Activated CD4-positive, CD25-positive, alpha-beta regulatory T cell (primary cell): ENCODE measurements at places on chromosomes 3 and 15.

DNA sequence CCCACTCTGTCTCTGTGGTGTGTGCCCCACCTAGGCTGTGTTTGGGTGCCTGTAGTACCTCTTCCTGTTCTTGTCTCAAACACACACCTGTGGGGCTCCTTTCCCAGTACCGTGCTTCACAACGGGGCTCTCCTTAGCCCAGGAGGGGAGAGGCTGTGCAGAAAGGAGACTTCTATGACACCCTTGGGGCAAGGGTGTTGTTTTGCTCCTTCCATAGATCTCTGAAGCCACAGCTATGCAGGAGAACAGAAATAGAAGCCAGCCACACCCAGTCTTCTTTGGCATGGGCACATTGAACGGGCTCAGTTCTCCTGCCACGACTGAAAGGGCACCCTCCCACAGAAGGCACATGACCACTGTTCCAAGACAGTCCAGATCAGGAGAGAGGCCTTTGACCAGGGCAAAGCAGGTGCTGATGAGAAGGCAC, 74.3 kb downstream of the LIPC start:
- no peak for DNase-seq

GRCh38 chr3:68135067-68135466, 480.7 kb upstream of the SUCLG2 start:
- DNase-seq, result no peak

DNA sequence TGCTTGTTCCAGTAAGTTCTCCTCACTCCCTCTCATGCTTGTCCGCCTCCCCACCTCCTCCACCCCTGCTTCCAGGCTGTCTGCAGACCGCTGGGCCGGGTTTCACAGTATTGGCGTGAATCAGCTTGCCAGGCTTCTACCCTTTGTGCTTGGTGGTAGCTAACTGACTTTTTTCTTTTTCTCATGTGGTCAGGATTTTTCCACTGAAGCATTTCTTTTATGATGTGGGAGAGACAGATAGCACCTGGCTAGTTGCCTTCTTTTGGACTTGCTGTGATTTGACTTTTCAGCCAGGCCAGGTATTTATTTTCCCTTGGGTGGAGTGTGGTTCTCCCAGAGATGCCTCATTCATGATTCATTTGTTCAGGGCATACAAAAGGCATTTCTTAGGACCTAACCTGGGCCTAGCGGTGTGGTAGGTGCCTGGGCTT, 60.6 kb downstream of the ST6GAL1 start:
- DNase-seq, result no peak

- no peak for DNase-seq
Measured at GRCh38 chr15:57245130-57245529, 131.2 kb upstream of the CGNL1 start.

DNA sequence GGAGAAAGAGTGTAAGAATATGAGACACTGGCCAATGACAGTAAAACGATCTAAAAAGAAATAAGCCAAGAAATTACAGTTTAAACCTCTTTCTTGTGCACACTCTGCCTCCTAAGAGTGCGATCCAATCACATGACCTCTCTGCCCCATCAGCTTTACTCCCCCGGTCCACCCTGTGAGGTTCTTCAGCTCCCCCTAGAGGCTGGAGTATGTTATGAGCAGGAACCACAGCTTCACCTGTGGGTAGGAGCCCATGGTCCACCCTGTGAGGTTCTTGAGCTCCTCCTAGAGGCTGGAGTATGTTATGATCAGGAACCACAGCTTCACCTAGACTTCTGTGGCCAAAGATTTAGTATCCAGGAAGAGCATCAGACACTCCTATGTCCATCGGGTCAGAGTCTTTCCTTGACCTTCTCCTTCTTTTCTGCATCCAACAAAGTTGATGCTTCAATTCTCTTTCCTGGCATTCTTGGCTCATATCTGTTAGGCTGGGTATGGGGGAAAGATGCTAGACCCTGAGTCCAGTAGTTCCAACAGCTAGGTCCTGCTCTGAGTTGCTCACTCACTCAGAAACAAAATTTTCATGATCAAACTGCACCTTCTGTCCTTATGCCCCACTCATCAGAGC, 164.0 kb downstream of the MINAR1 start:
- no peak for DNase-seq

GRCh38 chr15:40959331-40960141, 6.3 kb downstream of the CHAC1 start:
- no peak for DNase-seq
